CD8-positive, alpha-beta memory T cell (primary cell): ENCODE measurements at places on chromosomes 3 and 15. TPM values are rescaled to one million over a fixed set of nuclear protein-coding genes. Genes with fewer than 3 reads are reported as not detected.

SPRED1 gene
- 1.2 TPM for total RNA-seq

DUOXA1 gene
- 0.09 TPM for total RNA-seq

GP5 gene
- 0.31 TPM for total RNA-seq

GRCh38 chr3:61814674-61815073, 253.3 kb downstream of the PTPRG start:
- no peaks in the 10 kb centered on the region for H3K4me1 ChIP-seq
- H3K27me3 ChIP-seq = no peaks in the 10 kb centered on the region
- no peak for DNase-seq

- H3K36me3 ChIP-seq = no peaks in the 10 kb centered on the region
- H3K27ac ChIP-seq = no peak overlapping the region
- H3K4me3 ChIP-seq = no peak overlapping the region
- no peaks in the 10 kb centered on the region for H3K27me3 ChIP-seq
Measured at GRCh38 chr3:14871456-14872200, 52.9 kb downstream of the FGD5 start.

DNA sequence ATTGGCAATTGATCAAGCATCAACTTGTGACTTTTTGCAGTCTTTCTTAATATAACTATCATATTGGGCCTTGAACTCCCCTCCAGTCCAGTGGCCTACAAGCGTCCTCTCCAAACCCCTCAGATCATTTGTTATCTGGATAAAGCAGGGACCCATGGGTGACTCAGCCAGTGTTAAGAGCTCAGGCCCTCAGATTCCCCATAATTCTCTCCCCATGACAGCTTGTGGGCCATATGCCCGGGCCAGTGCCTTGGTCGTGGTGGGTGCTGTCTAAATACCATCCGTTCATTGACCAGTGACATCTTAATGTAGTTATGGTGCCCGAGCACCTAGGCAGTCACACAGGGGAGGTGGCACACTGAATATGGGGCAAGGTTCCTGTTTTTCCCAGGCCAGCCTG, 18.1 kb downstream of the MCF2L2 start:
- no peak overlapping the region for H3K4me3 ChIP-seq
- no peak overlapping the region for H3K27ac ChIP-seq
- no peaks in the 10 kb centered on the region for H3K36me3 ChIP-seq
- no peaks in the 10 kb centered on the region for H3K27me3 ChIP-seq

DNA sequence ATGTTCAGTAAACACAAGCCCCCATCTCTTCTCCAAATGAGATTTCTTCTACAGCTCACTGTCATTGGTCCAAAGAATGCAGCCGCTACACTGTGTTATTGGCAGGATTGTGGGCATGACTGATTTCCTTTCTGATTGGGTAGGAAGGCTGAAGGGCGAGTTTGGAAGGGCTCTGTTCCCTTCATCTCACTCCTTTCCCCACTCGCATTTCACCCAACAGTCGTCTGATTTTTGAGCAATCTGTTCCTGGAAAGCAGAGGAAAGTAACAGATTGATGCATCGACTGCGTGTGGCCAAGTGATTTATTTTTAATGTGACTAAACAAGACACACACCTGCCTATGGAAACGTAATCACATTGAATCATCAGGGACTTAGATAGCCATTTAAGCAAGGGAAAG, 55.5 kb downstream of the NOX5 start:
- no peak overlapping the region for H3K27ac ChIP-seq
- H3K4me1 ChIP-seq = no peaks in the 10 kb centered on the region
- no peak for DNase-seq
- no peak overlapping the region for H3K4me3 ChIP-seq
- peaks cover 3% of the 10 kb centered on the region for H3K27me3 ChIP-seq

- no peaks in the 10 kb centered on the region for H3K4me1 ChIP-seq
- H3K27ac ChIP-seq = no peak overlapping the region
- no peaks in the 10 kb centered on the region for H3K36me3 ChIP-seq
- no peak for DNase-seq
- H3K4me3 ChIP-seq = no peak overlapping the region
- H3K27me3 ChIP-seq = no peaks in the 10 kb centered on the region
Measured at GRCh38 chr15:96125721-96126415, 204.6 kb upstream of the NR2F2 start.

DNA sequence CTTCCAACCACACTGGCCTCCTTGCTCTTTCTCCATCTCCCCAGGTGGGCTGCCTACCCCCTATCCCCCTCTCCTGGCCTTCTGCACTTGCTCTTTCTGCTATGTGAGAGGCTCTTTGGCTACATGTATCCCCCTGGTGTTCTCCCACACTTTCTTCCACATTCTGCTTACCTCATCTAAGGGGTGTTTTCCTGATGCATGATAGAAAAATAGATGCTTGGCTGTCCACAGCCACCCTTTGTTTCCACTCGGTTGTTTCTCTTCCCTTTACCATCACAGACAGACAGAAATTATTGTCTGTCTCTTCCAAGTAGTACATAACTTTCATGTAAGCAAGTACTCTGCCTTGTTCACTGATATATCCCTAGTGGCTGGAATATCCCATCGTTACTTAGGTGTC, 39.2 kb downstream of the MCTP2 start:
- peaks cover 29% of the 10 kb centered on the region for H3K4me1 ChIP-seq
- no peaks in the 10 kb centered on the region for H3K36me3 ChIP-seq
- H3K27me3 ChIP-seq = no peaks in the 10 kb centered on the region
- DNase-seq = no peak

- no peak overlapping the region for H3K27ac ChIP-seq
- no peak overlapping the region for H3K4me3 ChIP-seq
- DNase-seq = no peak
- H3K27me3 ChIP-seq = no peaks in the 10 kb centered on the region
- H3K4me1 ChIP-seq = peaks cover 16% of the 10 kb centered on the region
- no peaks in the 10 kb centered on the region for H3K36me3 ChIP-seq
Measured at GRCh38 chr3:114452256-114452655, 158.4 kb downstream of the TIGIT start.
